C1 segment of cervical spinal cord (tissue), 14 donors: ENCODE measurements at places on chromosomes 4 and X.

DNA sequence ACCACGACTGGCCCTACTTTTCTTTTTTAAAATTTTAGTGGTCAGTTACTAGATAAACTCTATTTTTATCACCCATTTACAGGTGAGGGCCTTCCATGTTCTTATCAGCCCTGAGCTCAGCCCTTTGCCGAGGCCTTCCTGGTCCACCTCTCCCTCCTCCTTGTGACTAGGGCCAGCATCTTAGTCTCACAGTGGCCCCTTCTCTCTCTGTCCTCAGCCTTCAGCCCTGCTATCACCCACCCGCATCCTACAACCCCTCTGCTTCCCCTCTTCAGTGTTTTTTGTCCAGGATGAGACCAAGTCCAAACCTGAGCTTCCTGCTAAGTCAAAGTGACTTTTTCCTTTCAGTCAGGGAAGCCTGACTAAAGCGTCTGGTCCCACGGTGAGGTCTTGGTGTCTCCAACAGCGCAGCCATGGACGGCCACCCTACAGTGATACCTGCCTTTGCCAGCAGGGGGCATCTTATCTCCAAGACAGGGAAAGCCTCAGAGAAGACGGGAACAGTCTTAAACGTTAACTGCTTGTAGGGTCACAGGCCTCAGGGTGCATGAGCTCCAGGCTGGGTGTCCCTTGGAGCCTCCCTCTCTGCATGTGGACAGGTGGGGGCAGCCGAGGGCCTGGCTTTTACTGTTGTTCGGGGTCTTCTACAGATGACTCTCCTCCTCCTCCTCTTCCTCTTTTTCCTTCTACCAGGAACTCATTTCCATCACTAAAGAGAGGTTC is 11.7 kb upstream of the GAGE10 start:
- DNase-seq = peak; percentile 2

DNA sequence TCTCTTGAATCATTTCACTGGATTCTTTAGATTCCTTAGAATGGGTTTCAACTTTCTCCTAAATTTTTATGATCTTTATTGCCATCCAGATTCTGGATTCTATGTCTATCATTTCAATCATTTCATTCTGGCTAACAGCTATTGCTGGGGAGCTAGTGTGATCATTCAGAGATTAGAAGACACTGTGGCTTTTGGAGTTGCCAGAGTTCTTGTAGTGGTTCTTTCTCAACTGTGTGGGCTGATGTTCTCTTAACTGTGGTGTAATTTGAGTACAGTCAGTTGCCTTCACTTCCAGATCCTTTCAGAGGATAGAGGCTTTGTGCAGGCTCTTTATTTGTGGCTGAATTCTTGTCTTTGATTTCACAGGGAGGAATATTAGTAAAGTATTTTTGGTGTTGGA is 12.1 kb upstream of the CSN2 start:
- no peak for DNase-seq

DNA sequence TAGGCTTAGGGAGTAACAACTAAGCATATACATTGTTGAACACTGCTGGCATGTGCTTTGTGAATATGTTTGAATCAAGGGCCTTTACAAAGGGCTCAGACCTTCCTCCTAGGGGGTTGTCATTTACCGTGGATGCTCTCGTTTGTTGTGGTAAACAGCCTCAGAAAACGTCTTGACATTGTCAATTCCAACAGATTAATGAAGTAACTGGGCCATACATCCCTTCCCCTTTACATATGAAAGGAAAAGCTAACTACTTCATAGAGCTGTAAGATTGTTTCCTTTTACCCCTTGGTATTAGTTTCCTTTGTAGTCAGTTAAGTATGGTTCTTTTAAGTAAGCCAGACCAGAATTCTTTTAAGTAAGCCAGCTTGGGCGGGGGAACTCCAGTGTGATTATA is 42.9 kb downstream of the FAT4 start:
- no peak for DNase-seq

GRCh38 chrX:83658731-83659130 is 150.6 kb downstream of the POU3F4 start:
- DNase-seq = no peak

DNA sequence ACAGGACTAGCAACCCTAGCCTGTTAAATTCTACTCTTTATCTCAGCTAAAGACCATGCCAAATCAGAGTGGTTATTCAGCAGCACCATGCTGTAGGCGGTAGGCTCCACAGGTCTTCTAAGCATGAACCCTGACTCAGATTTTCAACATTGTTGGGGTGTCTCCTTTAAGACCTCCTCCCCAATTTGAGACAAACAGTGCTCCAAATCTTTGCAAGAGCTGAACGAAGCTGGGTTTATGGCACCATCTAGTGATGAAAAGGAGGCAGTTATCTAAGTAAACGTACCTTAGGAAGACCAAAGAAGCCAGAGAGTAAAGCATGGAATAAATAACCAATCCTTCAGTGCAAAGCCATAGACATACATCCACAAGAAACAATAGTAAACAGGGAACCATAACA is 334.5 kb upstream of the SLC7A11 start:
- no peak for DNase-seq

GRCh38 chrX:3461397-3462165 is 115.1 kb upstream of the MXRA5 start:
- DNase-seq = no peak

DNA sequence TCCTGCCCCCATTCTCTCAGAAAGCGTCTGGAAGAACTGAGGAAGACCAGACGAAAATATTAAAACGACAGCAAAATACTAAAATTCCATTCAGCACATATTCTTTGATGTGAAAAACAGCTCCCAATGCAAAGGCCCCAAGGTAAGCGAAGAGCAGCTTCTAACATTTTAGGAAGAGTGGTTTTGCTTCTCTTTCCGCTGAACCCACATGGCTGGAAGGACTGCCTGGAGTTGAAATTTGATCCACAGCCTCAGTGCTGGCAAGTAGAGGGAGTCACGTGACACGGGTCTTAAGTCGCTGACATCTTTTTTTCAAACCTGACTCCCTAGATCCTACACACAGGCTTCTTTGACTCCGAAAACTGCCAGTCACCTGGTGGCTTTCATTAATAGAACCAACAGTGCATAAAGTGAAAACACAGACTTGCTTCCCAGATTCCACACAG is at the start of gene FAM13A:
Gene FAM13A, minus strand, starts transcription at position 233 of the 446 bp plus-strand sequence. Its CDS starts 221 bp downstream, at position 12.
- peak; percentile 46 for DNase-seq

DNA sequence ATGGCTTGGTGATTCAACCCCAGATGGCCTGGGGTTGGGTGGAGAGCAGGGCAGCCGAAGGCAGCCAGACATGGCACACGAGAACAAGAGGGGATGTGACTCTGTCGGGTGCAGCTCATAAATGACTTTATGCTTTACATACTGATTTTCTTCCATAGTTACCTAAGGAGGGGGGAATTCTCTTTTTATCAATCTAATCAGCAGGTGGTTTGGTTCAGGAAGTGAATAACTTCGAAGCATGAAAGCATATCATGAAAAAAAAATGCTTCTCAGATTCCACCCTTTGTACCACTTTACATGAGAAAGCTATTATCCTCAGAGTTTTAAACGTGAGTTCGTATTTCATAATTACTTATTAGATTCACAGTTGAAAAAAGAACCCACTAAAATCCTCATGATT is 908.9 kb upstream of the LCORL start:
- DNase-seq = no peak

DNA sequence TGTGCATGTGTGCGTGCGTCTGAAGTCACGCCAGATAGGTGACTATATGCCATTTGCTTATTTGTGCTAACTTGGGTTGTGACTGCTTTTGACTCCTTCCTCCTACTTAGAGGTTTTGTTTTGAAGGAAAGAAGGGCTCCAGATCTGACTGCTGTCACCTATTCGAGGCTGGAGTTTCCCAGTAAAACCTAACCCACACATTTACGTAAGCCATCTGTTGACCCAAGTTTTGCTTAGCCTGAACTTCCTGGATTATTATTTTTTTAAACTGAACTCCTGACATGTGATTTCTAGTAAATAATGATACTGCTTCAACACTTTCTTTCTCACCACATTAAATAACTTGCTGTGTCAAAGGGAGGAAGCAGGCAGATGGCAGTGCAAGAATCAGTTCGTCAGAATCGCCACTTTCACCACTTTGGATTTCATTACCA is 41.5 kb downstream of the DTHD1 start:
- no peak for DNase-seq

DNA sequence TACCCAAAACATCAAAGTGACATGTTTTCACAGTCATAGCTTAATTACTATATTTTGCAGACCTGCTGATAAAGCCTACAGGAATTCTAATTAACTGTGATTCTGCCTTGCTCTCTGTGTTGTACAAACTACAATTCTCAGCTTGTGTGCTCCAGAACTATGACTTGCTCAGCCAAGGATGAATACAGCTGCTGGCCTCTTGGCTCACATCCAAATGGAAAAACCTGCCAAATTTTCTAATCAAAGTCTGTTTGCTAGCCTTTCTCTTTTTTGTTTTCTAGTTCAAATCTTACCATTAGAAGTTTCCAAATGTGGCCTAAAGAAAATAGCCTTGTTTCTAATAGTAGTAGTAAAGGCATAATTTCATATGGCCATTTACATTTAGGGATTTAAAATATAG is 1176.8 kb downstream of the FAM133A start:
- DNase-seq = no peak

DNA sequence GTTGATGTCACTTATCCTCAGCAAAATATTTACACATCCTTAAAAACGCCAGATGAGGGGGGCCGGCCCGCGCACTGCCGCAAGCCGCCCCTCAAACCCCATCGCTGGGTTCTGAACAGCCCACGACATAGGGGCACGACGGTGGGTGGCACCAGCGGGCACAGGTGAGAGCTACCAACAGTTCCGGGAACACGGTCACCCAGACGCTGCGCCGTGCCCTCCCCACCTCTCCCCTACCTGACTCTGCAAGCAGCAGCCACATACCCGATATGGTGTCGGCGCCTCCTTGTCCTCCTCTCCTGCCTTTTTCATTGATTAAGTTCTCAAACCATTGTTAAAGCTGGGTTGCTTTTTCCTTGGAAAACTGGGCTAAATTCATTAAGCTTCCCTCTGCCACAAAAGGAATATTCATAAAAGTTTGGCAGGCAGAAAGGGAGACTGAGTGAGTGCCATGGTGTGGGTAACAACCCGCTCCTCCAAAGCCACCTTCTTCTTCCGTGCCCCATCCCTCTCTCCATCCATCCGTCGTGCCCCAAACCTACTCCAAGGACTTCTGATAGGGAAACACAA is 1.4 kb downstream of the RAI2 start:
- DNase-seq = no peak

DNA sequence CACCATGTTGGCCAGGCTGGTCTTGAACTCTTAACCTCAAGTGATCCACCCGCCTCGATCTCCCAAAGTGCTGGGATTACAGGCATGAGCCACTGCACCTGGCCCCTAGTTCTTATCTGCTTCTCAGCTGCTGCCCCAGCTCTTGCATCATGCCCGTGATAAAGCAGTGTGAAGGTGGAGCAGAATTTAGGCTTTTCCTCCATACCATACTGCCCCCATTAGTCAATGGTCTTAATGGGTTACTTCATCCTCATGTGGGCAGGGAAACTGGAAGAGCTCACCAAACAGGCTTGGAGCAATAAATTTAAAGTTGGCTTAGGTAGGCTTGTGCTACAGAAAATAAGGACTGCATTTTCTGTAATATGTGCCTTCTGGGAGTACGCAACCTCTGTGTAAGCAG is 636.9 kb upstream of the BOD1L1 start:
- DNase-seq = no peak

DNA sequence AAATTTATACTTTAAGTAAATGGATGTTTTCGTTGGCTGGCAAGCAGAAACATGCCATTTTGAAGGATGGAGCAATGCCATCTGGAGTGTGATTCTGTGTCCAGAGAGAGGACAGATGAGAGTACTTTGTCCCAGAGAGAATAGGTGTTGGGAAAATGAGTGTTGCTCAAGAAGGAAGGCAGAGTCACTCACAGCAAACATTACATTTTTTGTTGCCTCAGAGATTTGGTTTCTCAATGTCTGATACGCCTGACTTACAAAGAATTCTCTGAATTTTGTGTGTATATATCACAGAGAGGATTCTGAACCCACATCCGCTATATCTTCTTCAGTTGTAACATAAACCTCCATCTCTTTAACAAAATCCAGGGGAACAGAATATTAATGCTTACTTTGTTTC is 102.8 kb upstream of the PCDH18 start:
- no peak for DNase-seq

DNA sequence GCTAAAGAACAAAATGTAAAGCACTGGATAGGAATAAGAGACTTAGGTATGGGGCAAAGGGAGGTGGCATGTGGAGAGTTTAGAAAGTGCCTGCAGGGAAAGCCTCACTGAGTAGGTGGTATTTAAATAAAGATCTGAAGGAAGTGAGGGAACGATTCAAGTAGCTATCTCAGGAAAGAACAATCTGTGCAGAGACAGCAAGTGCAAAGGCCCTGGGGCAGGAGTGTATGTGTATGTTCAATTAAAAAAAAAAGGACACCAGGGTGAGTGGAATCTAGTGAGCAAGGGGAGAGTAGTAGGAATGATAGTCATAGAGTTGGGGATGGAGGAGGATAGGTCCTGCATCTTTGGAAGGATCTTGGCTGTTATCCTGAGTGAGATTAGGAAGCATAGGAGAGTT is 779.9 kb upstream of the FTHL17 start:
- DNase-seq = no peak

DNA sequence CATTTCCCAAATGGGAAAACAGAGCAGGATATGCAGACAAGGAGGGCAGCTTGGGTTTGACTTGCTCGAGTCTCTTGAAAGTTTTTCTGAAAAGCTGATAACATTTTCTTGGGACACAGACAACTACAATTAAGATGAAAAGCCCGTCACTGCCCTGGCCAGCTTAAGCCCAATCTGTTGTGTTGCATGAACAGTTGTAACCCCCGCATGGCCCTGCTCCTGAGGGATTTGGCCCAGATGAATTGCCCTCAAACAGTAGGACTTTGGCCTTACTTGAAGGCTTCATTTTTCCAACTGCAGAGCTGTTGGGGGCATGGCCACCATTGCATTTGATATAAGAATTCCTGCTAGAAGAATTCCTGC is 40.5 kb upstream of the MGST2 start:
- DNase-seq = no peak

GRCh38 chr4:121182296-121182695 is 18.2 kb upstream of the TNIP3 start:
- no peak for DNase-seq

GRCh38 chr4:40317916-40318658 is 17.0 kb upstream of the CHRNA9 start:
- DNase-seq = no peak

- no peak for DNase-seq
These were observed 23.8 kb downstream of the TACC3 start for GRCh38 chr4:1745165-1745564.

- no peak for DNase-seq
These were observed 28.6 kb upstream of the INPP4B start for GRCh38 chr4:142874684-142875083.

GRCh38 chrX:153440556-153441135 is 5.2 kb downstream of the TREX2 start:
- no peak for DNase-seq

- DNase-seq = no peak
These were observed 159.6 kb upstream of the ANK2 start for GRCh38 chr4:112889619-112890527.
